ENCODE measurements at places on chromosomes 6 and 20. TPM values are rescaled to one million over a fixed set of nuclear protein-coding genes. Genes with fewer than 3 reads are reported as not detected.

The GLP1R gene
- not detected for total RNA-seq

The HLA-DQB1 gene
- total RNA-seq = not detected

The MYCT1 gene
- not detected for total RNA-seq

DNA sequence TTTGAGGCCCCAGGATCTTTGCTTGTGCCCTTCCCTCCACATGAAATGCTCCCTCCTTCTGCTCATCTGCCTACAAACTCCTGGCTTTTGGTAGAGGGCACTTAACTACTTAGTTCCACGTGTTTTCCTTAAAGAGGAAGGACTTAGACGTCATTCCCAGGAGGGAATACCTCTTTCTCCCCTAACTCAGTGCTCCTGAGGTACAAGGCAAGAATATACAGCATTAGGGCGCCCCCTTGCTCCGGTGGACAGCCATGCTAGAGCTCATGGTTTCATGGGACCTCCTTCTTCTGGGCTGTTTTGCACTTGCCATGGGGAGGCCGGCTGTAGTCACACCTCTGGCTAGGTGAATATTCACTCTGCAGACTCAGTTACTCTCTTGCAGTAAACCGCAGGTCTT lies 93.8 kb upstream of the LY86 start:
- peak; percentile 8 for DNase-seq

- DNase-seq = no peak
These were observed 9.9 kb downstream of the PFDN4 start for GRCh38 chr20:54217762-54218161.

DNA sequence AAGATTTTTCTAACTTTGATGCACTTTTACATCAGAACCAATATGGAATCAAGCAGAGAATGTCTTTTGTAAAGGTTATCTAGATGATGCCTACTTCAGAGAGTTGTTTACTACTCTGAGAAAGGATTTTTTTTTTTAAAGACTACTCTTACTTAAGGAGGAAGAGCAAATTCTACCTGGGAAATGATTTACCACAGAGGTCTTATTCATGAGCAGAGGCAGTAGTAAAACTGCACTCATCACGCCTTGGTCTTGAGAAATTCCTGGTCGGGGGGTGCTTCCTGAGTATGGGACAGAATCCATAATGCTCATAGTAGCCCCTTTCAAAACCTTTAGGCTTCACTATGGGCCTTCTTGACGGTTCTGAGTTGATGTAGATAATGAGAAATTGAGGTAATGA lies 241.8 kb upstream of the PREP start:
- DNase-seq = no peak
